ENCODE measurements at places on chromosomes 2 and 18.
A peak's percentile ranks its signal among the peaks of the same experiment; 100 is the strongest.

- DNase-seq = peak; percentile 92
Measured at GRCh38 chr18:4096486-4096885, 358.6 kb downstream of the DLGAP1 start.

DNA sequence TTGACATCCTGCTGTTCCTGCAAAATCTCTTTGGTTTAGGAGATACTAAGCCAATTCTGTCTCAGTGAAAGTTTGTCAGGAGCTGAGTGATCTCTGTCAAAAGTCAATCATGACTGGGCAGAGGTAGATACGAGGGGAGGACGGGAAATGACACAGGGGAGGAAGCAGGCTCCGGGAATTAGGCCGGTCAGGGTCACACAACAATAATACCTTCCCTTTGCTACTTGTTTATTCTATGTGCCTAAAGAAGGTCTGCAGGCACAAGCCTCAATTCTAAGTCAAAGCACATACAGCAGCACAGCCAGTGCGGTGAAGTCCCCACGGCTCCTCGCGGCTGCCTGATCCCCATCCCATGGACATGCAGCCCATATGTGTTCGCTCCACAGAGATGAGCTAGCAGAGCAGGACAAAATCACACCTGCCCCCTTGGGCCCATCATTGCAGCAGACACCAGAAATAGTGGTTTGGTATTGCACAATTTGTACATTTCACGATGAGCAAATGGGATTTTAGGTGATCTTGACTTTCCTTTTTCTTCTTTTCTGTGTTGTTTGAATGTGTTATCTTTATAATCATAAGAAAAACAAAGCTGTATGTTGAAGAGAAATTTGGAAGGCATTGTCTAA, 141.4 kb downstream of the VAPA start:
- DNase-seq = no peak

DNA sequence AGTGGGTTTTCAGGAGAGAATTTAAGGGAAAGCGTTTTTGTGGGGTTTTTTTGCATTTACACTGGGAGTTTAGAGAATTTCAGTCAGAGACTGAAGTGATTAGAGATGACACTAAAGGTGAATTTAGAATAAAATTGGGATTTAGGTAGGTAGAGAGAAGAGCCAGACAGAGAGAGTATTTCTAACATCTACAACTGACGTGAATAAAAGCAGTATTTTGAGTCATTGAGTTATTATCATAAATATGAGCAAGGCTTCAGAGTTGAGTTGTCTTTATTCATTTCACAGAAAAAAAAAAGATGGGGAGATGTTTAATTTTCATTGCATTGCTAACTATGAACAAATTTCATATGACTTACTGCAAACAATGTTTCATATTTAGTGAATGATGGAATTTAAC, 202.9 kb downstream of the DPP4 start:
- no peak for DNase-seq

- DNase-seq = no peak
Measured at GRCh38 chr2:106094131-106094841, 99.8 kb downstream of the UXS1 start.

- DNase-seq = no peak
Measured at GRCh38 chr2:70767699-70768589, at the start of gene ADD2. ADD2 (minus strand) TSS chr2:70768200; CDS start chr2:70706408, 61,792 bp downstream.

- no peak for DNase-seq
Measured at GRCh38 chr18:38481576-38481975, 916.0 kb upstream of the CELF4 start.

All from skeletal muscle cell (primary cell).